ENCODE measurements at places on chromosomes 5 and 9. TPM values are rescaled to one million over a fixed set of nuclear protein-coding genes. Genes with fewer than 3 reads are reported as not detected.

SLC6A19 gene
- not detected for total RNA-seq

SLC1A3 gene
- total RNA-seq: 1.3 TPM

SAXO1 gene
- total RNA-seq: not detected

CMBL gene
- total RNA-seq: 2.2 TPM

THBS4 gene
- 0.29 TPM for total RNA-seq

LVRN gene
- 0.58 TPM for total RNA-seq

Measured in epithelial cell of proximal tubule (primary cell).